ENCODE measurements at places on chromosomes 16 and 17. TPM values are rescaled to one million over a fixed set of nuclear protein-coding genes. Genes with fewer than 3 reads are reported as not detected.

GRCh38 chr17:82126556-82127314 lies 28.7 kb upstream of the FASN start:
- no peak for DNase-seq

TP53TG3D gene
- polyA plus RNA-seq = not detected

GRCh38 chr16:60137891-60138290 lies 1403.8 kb upstream of the GOT2 start:
- DNase-seq = no peak

GRCh38 chr16:1681032-1681431 lies 3.0 kb downstream of the JPT2 start:
- no peak for DNase-seq

- DNase-seq = no peak
Measured at GRCh38 chr16:11273721-11274324, 394 bp upstream of the PRM3 start.

- DNase-seq = no peak
Measured at GRCh38 chr16:58656899-58657298, 27.3 kb upstream of the CNOT1 start.

GRCh38 chr16:71626858-71627213 lies 852 bp downstream of the MARVELD3 start:
- no peak for DNase-seq

- DNase-seq = no peak
Measured at GRCh38 chr16:65889533-65889966, 476.9 kb upstream of the CDH5 start.

DNA sequence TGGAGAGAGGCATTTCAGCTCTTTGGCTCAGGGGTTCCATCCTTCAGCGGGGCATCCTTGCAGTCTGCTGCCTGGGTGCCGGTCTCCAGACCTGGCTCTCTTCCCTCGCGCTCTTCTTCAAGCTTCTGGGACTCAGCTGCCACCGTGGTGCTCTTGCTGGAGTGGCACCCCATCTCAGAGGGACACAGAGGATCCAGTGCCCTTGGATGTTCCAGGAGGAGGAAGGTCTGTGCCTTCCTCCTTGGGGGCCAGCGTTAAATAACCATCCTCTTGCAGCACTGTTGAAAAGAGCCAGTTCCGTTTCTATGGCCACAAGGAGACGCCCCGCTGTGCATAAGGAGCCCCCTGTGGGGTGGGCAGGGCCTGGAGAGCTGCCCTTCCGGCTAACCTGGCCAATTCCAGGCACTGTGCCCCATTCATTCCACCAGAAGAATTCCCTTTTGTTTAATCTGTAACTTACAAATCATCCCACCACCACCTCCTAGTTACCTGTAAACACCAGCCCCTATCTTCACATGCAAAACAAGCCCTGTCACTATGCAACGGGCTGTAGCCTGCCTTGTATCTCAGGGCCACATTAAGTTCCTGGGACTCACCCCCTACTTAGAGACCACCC lies 8.6 kb downstream of the CHD9NB start:
- DNase-seq = no peak

RUNDC3A gene
- 1.9 TPM for polyA plus RNA-seq

CD7 gene
- 0.51 TPM for polyA plus RNA-seq

- DNase-seq = no peak
Measured at GRCh38 chr17:73420897-73421296, 109.1 kb upstream of the CDC42EP4 start.

- no peak for DNase-seq
Measured at GRCh38 chr17:29588562-29589411, 661 bp downstream of the GIT1 start.

RNF135 gene
- polyA plus RNA-seq = 19.8 TPM

DNA sequence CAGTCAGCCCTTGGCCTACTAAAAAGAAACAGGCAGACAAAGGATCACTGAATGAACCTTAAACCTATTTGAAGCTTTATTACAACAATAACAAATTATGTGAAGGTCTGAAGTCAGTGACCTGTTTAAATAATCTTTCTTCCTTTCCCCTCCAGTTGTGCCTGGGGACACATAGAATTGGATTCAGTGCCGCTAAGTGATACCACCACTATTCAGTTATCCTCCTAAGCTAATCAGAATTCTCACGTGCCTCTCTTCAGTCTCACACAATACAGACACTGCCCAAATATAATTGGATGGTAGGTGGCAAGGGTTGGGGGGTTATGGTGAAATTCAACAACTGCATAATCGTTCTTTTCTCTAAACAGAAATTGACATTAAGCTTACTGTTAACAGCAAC lies 11.4 kb downstream of the TXNDC11 start:
- DNase-seq = no peak

MYH3 gene
- 2.6 TPM for polyA plus RNA-seq

CCL11 gene
- polyA plus RNA-seq = 0.74 TPM

DUSP3 gene
- 59.7 TPM for polyA plus RNA-seq

DNA sequence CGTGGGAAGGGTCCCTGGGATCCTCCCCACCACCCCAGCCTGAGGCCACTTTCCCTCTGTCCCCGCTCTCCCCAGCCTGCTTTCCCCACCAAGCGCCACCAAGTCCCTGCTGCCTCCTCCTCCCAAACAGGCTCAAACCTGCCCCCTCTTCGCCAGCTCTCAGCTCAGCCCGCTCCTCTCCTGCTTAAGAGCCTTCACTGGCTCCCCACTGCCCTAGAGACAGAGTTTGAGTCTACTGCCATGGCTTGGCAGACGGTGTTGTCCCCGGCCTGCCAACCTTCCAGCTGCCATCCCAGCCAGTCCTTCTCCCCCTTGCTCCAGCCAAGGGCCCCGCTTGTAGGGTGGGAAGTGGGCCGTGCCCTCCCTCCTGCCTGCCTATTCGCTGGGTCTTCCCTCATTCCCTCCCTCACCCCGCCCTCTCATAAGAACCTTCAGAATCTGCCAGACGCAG lies 11.1 kb downstream of the IL4R start:
- DNase-seq = no peak

LGALS3BP gene
- polyA plus RNA-seq = 132 TPM

SMIM5 gene
- polyA plus RNA-seq = 9.9 TPM

GRCh38 chr17:28317966-28318758 lies 838 bp upstream of the TMEM97 start:
- no peak for DNase-seq

SPN gene
- 2.2 TPM for polyA plus RNA-seq

- DNase-seq = no peak
Measured at GRCh38 chr17:44197980-44198720, 1.5 kb downstream of the ATXN7L3 start.

DNA sequence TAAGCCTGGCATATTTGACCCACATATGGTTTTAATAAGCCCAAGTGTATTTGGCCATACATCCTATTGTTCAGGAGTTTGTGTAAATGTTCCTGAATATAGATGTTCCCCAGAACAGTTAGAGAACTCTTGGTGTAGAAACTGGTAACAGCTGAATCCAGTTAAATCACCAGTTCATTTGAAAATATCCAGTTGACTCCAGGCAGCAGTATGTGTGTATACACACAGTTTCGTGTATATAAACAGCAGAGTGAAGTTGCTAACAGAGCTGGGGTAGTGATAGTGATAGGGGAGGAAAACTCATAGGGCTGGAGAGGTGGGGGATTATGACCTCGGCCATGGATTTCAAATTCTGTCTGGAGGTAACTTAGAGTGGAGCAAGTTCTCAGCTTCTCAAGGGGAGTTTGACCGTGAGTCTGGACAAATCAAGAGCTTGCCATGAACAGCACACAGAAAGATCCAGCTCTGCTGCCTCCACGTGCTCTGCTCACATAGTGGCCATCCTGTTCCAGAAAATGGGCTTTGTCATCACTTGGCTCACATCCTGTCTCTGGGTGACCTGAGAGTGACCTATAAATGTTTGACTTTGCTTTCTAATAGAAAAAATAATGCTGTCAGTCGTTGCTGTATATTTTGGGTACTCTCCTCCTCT lies 30.6 kb upstream of the MMD start:
- no peak for DNase-seq

DNA sequence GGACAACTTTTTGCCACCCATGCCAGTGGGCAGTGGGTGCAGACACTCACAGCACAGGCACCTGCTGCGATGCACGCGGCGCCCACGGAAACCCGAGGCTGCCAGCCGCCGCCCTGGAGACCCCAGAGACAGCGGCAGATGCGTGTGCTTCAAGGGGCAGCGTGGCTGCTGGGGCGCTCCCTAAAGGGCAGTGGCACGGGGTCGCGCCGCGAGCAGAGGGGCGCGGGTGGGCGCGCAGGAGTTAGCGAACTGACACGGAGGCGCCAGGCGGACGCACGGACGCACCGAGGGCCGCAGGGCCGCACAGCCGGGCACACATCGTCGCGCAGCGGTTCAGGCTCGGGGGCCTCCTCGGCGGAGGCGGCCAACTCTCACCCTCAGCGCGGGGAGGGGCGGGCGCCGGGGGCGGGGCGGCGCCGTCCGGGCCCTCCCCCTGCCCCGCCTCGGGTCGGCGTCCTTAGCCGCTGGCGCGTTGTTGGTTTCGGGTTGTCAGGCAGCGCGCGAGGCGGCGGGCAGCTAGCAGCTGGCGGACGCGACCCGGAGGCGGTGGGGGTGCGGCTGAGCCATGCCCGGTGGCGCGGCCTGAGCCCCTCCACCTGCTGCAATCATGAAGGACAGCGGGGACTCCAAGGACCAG lies at the start of gene KIF19:
KIF19 (plus strand) TSS at position 484 of the 637 bp plus-strand sequence; CDS start at position 608, 124 bp downstream.
- DNase-seq = no peak

DNA sequence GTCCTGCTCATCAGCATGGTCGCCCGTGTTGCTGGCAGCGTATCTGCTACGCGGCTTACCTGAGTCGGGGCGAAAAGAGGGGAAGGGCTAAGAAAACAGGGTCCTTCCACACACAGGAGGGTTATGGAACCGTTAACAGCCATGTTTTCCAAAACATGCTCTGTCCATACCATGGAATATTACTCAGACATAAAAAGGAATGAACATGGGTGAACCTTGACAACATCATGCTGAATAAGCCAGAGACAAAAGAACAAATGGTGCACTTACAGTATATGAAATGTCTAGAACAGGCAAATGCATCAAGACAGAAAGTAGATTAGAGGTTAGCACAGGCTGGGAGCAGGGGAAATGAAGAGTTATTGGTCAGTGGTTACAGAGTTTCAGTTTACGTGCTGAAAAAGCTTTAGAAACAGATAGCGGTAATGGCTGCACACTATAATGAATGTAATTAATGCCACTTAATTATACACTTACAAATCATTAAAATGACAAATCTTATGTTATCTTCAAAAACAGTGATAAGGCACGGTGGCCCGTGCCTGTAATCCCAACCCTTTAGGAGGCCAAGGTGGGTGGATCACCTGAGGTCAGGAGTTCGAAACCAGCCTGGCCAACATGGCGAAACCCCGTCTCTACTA lies 7.8 kb downstream of the NPRL3 start:
- DNase-seq = no peak

RAB11FIP4 gene
- polyA plus RNA-seq = 14.1 TPM

SLC12A3 gene
- 40.2 TPM for polyA plus RNA-seq

IRX5 gene
- 7.7 TPM for polyA plus RNA-seq

- DNase-seq = no peak
Measured at GRCh38 chr16:84063980-84064379, 21.4 kb upstream of the SLC38A8 start.

TUBB3 gene
- 9.0 TPM for polyA plus RNA-seq

DNA sequence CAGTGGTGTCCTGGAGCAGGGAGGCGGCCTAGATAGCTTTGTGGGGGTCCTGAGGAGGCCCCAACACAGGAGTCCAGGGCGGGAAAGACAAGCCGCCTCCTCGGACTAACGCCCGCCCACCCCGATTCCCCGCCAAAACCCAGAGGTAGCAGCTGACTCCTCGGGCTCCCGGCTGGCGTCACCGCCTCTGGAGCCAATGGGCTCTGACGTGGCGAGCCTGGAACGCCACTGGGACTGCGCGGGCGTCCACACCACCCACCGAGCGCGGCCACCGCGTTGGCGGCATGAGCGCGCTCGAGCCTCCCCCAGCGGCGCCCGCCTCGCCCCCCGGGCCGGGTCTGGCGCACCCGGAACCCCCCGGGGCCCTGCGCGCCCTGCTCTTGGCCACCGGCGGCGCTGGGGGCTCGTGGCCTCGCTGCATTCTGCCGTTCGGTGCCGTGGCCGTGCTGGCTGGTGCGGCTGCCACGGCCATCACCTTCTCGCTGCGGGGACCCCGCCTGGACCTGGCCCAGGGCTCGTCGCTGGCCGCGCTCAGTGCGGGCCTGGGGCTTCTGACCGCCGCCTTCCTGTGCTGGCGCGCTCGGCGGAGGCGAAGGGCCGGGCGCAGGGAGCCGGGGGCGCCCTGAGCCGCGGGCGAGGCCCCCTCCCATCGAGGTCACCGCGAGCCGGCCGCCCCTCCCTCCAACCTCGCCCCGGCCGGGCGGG lies 3.4 kb upstream of the NTN3 start:
- DNase-seq = no peak

DNA sequence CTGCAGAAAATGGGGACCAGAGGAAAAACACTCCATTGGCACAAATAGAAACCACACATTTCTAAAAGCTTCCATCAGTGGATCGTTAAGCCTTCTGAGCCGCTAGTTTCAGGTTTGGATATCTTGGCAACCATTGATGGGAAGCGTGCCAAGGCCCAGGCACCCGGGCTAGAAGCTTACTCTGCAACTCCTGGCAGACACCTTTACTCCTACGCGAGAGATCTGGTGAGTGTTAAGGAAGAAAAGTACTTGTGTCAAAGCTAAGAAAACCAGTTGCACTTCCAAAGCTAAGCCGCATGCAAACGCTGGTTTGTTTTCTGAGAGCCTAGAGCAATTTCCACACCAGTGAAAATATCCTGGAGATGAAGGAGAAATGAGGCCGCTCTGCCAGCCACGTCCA lies 472.4 kb downstream of the PMP22 start:
- no peak for DNase-seq

DNA sequence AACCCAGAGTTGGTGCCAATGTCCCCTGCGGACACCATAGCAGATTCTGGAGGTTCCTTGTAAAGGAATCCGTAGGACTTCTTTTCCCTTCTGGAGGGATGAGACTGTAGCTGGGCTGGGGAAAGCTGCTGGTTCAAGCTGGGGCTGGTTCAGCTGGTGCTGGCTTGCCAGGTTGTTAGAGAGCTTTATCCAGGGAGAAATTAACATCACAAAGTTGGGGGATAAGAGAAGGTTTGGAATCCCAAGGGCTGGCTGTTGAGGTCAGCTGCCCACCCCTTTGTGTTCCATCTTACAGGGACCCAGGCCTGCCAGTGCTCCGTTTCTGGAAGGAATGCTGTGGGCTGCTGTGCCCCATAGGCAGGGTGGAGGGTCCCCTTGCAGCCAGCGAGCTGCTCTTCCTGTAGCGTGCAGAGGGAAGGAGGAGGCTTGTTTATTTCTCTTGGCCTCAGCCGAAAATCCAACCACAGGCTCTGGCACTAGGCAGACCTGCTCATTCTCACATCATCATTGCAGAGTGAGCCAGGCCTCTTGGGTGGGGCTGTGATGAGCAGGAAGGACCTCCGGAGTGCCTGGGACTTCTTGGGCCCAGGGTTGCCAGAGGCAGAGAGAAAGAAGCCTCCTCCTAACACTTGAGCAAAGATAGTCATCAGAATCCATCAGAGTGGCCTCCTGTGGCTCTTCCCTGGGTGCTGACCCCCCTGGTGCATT lies 251.1 kb downstream of the SEC14L1 start:
- no peak for DNase-seq

ZSCAN10 gene
- polyA plus RNA-seq = 0.19 TPM

DNA sequence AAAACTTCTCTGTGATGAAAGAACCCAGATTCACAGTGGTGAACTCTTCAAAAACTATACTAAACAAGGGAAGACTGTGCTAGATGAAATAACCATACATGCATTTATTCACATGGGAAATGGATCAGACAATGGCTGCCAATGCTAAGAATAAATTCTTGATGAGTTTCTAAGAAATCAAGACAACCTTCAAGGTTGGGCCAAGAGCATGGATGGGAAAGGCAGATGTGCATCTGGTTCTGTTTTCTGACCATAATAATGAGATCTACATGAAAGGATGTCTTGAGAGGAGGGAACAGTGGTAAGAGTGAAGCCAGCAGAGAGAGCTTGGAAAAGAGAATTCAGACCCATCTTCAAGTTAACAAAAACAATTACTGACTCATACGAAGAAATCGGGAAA lies 31.4 kb downstream of the ANKRD11 start:
- no peak for DNase-seq

Data from left renal cortex interstitium (tissue), 4 donors.